Activated T-helper 9 cell treated with anti-CD3 and anti-CD28 coated beads, Interleukin-2, amount 50 U/mL, for 16 hours (primary cell): ENCODE measurements at places on chromosomes 3 and 15.
A peak's percentile ranks its signal among the peaks of the same experiment; 100 is the strongest.

GRCh38 chr3:59605944-59606534 lies 556.2 kb upstream of the CFAP20DC start:
- DNase-seq, result no peak

- no peak for DNase-seq
Measured at GRCh38 chr3:126552688-126553283, 5.9 kb downstream of the C3orf22 start.

GRCh38 chr3:128753715-128754114 lies 27.7 kb downstream of the RAB7A start:
- DNase-seq, result no peak

DNA sequence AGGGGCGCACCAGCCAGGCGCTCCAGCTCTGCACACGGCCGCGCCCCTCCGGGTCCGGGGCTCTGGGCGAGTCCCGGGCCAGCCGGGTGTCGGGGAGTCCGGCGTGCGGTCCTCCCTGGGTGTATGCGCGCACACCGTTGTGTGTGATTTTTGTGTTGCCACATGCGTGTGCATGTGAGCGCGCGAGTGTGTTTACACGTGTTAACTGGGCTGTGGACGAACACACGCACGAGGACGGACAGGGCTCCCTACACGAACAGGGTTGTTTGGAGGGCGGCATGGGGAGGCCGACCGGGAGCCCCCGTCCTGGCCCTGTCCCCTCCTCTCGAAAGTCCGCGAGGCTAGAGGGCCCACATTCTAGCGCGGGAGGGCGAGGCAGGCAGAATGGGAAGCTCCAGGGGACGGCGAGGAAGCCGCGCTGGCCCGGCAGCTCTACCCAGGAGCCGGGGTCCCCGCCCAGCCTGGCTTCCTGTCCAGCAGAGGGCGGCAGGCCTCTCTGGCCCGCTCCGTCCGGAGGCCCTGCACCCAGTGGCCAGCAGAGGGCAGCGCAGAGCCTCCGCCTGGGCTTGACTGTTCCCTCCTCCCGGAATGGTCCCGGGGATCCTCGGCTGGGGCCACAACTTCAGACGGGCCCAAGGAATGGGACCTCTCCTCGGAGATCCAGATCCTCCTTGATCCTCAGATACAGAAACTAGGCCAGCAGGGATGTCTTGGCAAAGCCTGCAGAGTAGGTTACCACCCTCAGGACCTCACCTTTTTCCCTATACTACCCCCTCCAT lies 611 bp upstream of the LINGO1 start:
- peak; percentile 38 for DNase-seq

DNA sequence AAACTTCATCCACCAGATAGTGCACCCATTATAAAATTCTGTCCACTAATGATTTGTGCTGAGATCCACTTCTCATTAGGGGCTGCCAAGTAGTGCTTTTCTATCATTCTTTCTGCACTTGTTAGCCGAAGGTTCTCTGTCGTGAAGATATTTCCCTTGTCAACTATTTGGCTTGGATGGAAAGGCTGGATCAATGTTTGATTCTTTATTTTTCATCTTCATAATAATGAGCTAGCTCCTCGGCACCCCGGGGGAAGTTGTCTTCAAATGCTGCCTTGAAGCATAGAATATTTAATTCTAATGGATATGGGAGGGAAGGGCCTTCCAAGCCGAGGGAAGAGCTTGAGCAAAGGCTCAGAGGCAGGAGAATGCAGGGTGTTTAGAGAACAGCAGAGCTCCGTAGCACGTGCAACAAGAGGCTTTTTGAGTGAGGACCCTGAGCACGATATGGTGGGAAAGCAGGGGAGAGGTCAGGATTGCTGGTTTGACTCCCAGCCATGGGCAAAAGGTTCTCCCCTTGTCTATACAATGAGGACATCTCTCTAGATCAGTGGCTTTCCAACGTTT lies 16.3 kb upstream of the MUC20 start:
- DNase-seq, result no peak

DNA sequence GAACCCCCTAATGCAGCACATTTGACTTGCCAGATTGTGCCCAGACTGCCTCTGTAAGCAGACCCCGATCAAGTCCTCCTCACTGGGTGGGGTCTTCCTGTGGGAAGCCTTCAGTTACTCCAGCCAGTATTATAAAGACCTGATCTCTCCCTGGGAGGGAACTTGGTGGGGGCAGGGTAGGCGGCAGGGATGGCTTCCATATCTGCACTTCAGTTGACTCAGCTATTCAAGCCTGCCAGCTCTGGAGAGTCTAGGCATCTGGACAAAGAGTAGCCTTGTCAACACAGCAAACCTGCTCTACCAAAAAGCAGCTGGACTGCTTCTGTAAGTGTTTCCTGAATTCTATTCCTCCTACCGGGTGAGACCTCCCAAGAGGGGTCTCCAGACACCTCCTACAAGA lies 21.0 kb upstream of the SLC25A38 start:
- no peak for DNase-seq

DNA sequence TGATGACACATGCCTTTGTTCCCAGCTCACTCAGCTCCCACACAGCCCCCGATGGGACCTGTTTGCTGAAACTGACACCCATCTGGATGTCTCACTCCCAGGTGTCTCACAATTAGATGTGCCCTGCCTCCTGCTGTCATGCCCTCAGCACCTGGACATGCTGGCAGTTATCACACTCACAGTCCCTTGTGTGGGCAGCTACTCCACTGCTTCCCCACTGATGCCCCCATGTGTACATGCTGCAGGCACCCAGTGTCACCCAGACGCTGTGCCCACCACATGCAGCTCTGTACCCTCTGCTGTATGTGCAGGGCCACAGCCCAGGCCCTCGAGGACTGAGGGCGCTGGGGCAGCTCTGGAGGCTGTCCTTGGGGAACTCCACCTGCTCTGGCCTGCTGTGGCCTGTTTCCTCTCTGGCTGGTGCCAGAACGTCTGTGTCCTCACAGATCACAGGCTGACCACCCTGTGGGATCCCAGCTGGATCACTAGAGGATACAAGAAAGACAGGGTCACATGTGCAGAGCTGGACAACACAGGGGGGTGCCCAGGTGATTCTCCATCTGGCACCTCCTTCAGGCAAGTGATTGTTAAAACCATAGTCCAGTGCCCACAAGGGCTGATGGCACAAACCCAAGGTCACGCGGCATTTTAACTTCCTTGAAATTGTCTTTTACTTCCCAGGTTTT lies 14.0 kb downstream of the C3orf22 start:
- DNase-seq, result no peak

DNA sequence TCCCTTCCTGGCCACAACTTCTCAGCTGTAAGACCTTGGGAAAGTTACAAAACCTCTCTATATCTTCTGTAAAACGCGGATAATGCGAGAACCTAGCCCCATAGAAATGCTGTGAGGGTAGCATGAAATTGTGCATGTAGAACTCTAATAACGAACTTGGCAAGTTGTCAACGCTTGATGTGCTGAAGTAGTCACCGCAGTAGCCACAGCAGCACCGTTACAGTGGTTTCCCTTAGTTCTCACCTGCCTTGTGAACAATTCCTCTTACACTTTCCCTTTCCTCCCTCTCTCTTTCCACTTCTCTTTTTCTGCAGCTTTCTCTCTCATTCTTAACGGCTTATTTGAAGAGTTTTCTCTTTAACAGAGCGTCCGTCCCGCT lies 447 bp upstream of the SHQ1 start:
- DNase-seq, result peak; percentile 8

DNA sequence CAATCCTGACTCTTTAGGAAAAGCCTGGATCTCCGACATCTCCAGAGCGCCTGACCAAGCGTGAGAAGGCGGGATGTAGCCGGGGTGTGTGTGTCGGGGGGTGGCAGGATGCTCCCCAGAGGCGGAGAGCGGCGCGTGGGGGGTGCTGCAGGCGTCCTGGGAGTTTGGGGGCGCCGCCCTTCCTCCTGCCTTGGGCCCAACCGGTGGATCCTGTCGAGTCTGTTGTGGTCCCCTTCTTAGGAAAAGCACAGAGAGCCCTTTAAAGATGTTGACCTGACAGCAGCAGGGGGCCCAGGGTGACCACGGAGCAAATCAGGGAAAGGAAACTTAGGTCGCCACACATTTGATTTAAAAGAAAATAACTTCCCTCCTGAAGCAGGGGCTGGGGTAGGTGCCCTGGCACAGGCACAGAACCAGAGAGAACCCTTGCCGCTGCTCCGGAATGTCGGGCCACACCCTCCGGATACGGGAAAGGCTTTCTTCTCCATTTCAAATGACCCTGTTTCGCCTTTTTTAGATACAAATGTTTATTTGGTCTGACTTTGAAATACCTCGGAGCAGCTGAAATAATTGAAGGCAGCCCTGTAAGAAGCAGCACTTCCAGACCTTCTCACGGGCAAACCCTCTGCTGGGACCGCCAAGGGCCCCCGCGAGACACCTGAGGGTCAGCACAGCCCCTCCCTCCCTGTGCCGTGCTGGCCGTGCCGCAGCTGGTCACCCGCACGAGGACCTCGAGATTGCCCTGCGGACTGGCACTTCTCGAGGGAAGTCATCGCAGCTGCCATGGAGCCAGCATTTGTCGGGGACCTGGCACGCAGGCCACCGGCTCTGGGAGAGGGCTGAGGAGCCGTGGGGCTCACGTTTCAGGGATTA lies 102.9 kb upstream of the KLF13 start:
- no peak for DNase-seq

GRCh38 chr15:79702621-79703020 lies 194.2 kb downstream of the MTHFS start:
- DNase-seq, result no peak

- DNase-seq, result peak; percentile 40
Measured at GRCh38 chr3:50542177-50543034, 25.1 kb downstream of the C3orf18 start.

DNA sequence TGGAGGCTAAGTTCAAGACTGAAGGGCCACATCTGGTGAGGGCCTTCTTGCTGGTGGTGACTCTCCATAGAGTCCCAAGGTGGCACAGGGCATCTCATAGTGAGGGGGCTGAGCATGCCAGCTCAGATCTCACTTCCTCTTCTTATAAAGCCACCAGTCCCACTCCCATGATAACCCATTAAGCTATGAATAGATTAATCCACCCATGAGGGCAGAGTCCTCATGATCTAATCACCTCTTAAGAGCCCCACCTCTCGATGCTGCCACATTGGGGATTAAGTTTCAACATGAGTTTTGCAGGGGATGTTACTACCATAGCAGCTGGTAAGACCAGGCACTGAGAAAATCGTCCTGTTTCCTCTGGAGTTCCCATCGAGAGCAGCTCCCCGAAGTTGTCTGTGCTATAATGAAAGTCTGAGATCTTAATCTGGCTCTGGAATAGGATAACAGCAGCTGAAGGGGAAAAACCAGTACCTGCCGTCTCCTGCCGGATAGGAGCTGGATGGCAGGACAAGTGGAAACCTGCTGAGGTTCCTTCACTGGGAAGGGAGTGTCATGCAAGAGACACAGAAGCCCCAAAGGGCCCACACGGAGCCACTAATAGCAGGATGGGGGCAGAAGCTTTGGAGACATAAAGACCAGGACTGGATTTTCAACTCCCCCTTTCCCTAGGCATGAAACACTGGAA lies 79.5 kb upstream of the EPHB3 start:
- DNase-seq, result no peak

- DNase-seq, result no peak
Measured at GRCh38 chr15:57443486-57443885, 67.2 kb downstream of the CGNL1 start.

- DNase-seq, result no peak
Measured at GRCh38 chr15:37040072-37040742, 60.1 kb downstream of the MEIS2 start.

GRCh38 chr3:109532257-109533216 lies 195.2 kb upstream of the DPPA4 start:
- peak; percentile 8 for DNase-seq

DNA sequence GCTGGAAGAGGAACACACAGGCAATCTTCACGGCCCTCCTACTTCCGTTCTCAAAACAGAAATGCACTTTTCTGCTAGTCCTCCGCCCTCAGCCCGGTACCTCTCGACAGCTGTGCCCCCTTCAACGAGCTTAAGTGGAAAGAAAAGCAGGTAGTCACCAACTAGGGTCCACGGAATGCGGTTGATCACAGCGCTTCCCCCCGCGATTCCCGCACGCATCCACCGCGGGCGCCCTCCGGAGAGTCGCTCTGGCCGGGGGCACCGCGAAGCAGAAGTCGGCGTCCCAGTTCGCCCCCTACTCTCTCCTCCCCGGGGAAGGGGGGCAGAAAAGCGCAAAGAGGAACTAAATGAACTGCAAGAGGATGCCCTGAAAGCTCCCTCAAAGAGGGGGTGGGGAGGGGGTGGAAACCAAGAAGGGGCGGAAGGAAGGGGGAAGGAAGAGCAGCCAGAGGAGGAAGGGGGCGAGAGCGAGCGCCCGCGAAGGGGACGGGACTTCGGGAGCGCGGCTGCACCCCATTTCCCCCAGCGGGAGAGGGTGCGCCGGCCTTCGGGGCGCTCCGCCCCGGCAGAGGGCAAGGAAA lies 738 bp downstream of the ACAP2 start:
- DNase-seq, result peak; percentile 10

DNA sequence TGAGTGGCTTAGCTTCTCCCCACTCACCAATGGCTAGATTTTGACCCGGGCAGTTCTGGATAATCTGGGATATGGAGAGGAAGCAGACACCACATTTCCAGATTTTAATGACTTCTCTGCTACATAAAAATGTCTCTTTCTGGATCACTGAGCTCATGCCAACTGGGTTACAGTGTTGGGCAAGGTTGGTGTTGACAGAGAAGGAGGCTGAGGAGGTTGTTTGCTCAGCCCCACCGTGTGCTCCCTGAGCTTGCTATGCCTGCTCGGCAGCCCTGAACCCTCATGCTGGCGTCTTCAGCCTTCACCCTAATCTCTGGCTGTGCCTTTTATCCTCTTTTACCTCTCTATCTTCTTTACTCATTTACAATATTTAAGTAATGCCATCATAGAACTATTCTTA lies 53.0 kb upstream of the KPNA4 start:
- DNase-seq, result no peak

GRCh38 chr3:7752005-7752404 lies 749.6 kb upstream of the LMCD1 start:
- DNase-seq, result no peak

DNA sequence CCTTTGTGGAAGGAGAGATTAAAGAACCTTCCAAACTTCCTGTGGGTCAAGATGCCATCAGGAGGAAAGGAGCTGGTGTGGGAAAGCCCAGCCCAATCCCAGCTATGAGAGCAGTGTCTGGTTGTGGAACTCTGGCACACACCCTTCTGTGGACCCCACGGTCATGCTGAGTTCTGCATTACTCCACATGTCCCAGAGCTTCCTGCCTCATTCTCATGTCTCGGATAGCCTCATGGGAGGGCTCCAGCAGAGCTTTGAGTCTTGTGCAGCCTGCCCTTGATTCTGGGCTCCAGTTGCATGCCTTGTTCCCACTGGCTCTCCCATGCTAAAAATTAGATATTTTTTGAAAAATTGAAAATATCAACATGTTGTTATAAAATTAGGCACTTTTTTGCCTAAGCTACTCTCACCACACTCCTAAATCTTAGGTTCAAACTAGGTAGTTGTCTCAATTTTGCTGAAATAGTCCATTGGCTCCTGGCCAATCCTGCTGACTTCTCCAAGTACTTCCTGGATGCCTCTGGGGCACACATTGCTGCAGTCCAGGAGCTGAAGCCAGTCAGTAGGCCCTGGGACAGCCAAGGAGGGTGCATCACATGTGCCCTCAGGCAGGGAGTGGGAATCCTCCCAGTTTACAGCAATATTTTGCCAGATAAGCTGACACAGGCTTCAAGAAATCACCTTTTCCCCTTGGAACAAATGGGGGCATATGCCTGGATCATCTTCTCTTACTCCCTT lies 144.3 kb downstream of the EEFSEC start:
- no peak for DNase-seq

- DNase-seq, result no peak
Measured at GRCh38 chr3:64898941-64899340, 211.1 kb upstream of the ADAMTS9 start.

- DNase-seq, result no peak
Measured at GRCh38 chr3:33825111-33825510, 26.7 kb downstream of the PDCD6IP start.
